ENCODE measurements at places on chromosomes 1 and 21. TPM values are rescaled to one million over a fixed set of nuclear protein-coding genes. Genes with fewer than 3 reads are reported as not detected.

The CFAP74 gene
- not detected for total RNA-seq

- no peak for DNase-seq
Observed at GRCh38 chr21:33232291-33233034, 2.7 kb downstream of the IFNAR2 start.

DNA sequence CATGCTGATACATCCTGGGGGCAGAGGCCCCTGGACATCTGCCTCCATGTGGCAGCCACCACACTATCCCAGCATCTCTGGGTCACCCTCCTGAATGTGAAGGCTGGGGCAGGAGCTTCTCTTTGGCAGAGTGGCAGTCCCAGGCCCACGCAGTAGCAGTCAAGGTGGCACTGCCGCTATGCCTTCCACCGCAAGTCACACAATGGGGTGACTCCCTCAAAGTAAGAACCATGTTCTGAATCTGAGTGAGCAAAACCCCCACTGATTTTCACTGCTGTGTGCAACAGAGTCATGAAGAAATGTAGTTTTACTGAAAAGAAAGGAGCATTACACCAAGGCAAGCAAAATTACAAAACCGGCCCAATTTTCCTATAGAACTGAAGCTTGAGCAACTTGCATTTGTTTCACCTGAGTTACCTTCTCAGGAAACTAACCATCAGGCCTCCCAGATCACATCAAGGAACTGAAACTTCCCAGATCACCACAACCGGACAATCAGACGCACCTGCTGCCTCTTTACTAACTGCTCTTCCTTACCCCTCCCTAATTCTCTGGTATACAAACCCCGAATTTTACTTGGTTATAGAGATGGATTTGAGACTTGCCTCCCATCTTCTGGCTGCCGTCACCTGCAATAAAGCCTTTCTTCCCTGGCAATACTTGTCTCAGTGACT is 102.6 kb downstream of the PCP4 start:
- DNase-seq: no peak

DNA sequence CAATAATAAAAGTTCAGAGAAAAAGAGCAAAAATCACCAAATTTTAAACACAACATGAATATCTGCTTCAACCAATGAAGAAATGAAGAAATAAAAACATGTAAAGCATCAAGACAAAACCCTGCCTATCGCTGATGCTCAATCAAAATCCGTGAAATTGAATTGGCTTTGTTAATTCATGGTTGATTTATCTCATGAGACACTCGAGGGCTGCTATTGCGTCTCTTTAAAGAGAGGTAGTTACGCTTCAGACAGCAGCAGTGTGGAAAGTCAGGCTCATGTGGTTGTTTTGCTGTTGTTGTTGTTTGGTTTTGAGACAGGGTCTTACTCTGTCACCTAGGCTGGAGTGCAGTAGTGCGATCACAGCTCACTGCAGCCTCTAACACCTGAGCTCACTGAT is 65.5 kb upstream of the RGS7 start:
- DNase-seq: no peak

- DNase-seq: no peak
Observed at GRCh38 chr1:116628448-116628847, 39.1 kb downstream of the IGSF3 start.

DNA sequence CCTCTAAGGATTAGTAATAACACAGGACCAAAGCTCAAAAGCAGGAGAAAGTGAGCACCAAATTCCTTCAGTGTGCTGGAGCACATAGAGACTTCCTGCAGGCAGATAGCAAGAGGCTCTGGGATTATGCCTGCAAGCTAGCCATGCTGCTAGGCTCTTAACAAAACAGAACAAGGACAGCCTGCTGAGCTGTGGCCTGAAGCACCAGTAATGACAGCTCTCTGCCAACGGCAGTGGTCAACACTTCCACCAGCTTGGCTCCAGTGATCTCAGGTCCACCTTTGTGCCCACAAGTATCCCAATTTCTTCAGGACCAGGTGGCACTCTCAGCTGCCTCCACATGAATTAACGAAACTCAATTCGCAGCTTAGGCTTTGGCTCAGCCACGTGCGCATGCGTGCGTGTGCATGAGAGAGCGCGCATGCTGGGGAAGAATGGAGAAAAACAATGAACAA is 64.2 kb downstream of the SLC45A1 start:
- no peak for DNase-seq

The GCSAML gene
- not detected for total RNA-seq

The TCHHL1 gene
- total RNA-seq: not detected

DNA sequence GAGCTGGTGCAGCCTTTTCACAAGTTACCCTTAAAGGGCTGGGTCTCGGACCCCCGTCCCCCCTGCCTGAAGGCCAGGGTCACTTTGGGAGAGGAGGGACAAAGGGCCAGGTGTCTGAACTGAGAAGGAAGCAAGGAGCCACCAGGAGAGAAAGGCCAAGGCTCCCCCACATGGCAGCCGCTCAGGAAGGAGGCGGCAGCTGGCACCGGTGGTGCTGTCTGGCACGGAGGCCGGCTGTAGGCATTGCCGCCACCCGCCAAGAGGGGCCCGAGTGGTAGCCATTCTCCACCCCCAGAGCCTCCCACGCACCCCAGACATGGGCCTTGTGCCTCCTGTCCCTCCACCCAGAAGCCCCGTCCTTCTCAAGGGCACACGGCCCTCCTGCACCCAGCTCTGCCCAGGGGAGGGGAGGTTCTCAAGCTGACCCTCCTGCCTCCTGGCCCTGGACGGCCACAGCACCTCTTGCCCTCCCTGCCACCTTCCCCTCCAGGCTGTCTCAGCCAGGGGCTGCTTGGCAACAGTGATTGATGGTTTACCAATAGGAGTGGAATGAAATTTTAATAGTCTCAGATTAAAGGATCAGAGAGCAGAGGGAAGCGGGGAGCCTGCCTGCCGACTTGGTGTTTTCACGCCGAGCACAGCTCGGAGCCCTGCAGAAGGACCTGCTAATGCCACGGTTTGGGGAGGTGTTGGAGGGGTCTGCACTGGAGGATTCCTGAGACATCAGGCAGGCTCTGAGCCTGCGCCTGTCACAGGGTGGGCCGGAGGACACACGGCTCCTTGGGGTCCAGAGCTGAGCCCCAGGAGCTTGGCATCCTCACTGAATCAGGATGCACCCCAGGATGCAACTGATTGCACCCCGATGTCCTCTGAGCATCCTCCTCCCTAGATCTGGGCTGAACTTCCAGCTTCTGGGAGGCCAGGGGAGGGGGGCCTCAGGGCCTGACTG is 211.9 kb upstream of the VAMP3 start:
- no peak for DNase-seq

GRCh38 chr1:91697861-91698260 is 188.1 kb downstream of the TGFBR3 start:
- DNase-seq: peak; percentile 19

The MEX3A gene
- total RNA-seq: 5.8 TPM

DNA sequence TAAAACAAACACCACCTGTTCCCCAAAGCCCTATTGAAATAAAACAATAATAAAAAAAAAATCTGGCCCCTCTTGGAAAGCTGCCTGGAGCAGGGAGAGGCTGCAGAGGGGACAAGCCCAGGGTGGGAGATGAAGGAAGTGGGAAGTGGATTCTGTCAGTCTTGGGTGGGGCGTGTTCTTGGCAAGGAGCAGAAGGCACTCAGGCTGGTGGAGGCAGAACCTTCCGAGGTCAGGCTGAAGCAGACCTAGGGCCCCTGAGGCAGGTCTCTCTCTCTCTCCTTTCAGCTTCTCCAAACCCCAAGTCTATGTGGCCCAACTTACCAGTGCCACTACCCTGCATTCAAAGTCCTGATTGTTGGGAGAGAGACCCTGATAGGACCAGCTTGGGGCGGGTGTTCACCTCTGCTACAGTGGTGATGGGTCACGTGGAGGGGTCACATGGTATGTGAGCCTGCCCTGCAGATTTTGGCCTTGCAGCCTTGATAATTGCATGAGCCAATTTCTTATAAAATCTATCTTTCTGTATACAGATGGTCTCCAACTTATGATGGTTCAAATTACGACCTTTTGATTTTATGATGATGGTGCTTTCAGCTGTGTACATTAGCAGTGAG is 145.4 kb upstream of the C1orf174 start:
- no peak for DNase-seq

DNA sequence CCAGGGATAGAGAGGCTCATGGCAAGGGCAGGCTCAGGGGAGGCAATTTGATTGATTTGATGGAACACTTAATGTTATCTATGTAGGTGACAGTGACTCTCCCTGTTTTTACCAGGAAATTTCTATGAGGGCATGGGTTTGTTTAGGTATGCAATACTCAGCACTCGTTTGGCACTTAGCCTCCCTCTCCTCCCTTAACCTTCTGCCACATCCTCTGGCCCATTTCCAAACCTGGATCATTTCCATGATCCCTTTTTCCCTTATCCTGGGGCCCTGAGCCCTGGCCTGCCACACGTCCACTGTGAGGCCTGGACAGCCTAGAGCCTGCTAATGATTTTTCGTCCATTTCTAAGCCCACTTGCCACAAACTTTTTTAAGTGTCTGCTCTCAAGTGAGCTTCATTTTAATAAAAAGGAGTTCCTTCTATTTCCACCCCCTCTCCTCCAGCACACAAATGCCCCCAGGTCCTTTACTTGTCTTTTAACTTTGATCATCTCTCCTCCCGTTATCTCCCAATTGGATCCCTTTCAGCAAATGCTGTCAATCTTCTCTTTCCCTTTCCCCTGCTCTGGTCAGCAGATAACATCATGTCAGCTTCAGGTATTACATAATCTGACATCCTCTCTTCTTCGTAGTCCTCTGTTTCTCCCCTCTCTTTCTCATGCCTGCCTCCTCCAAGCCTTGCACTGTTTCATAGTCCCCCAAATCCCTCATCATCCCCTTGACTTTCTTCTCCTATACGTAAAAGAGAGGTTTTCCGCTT is 37.8 kb upstream of the GADD45A start:
- peak; percentile 73 for DNase-seq

DNA sequence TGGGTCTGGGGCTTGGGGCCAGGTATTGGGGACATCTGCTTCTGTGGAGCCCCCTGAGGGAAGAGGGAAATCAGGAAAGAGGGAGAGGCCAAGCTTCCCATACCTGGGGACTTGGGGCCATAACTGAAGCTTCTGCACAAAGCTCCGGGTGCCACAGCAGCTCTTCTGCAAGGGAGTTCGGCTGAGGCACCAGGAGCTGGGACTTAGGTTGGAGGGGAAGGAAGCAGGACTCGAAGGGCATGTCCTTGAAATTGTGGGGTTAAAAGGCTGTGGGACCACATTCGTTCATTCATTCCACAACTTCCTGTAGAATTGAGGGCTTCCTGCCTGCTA is 1.7 kb upstream of the EPS8L3 start:
- no peak for DNase-seq

DNA sequence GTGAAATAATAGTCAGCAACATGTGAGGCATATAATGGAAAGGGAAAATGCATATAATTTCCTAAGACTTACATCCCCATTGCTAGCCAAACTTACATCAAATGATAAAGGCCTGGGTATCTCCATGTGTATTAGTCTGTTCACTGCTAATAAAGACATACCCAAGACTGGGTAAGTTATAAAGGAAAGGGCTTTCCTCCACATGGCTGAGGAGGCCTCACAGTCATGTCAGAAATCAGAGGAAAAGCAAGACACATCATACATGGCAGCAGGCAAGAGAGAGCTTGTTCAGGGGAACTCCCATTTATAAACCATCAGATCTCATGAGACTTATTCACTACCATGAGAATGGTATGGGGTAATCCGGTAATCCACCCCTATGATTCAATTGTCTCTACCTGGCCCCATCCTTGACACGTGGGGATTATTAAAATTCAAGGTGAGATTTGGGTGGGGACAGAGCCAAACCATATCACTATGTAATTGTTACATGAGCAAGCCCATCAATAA is 161.5 kb upstream of the SAMSN1 start:
- no peak for DNase-seq

DNA sequence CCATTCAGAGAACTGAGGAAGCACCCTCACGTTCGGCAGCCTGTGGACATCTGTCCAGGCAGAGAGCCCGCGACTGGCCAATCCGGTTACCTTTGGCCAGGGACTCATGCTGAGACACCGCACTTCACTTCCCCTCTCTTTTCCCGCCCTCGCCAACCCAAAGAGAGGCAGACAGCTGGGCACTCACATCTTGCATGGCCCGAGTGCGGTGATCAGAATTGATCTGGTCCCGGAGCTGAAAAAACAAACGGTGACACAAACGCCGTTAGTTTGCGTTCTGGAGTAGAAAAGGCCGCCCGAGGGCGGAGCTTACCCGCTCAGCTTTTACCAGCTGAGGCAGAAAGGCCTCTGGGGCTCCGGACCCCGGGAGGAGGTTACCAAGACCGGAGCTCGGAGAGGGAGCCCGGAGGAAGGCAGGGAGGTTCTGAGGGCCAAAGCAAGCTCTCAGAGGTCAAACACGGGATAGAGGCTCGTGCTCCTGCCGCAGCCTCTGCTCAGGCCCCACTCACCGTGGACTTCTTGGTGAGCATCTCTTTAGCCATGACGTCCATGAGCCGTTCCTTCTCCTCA is 376 bp downstream of the SF3A3 start:
- peak; percentile 47 for DNase-seq

GRCh38 chr1:53155945-53156344 is 13.5 kb upstream of the SLC1A7 start:
- no peak for DNase-seq

The CA6 gene
- total RNA-seq: not detected

DNA sequence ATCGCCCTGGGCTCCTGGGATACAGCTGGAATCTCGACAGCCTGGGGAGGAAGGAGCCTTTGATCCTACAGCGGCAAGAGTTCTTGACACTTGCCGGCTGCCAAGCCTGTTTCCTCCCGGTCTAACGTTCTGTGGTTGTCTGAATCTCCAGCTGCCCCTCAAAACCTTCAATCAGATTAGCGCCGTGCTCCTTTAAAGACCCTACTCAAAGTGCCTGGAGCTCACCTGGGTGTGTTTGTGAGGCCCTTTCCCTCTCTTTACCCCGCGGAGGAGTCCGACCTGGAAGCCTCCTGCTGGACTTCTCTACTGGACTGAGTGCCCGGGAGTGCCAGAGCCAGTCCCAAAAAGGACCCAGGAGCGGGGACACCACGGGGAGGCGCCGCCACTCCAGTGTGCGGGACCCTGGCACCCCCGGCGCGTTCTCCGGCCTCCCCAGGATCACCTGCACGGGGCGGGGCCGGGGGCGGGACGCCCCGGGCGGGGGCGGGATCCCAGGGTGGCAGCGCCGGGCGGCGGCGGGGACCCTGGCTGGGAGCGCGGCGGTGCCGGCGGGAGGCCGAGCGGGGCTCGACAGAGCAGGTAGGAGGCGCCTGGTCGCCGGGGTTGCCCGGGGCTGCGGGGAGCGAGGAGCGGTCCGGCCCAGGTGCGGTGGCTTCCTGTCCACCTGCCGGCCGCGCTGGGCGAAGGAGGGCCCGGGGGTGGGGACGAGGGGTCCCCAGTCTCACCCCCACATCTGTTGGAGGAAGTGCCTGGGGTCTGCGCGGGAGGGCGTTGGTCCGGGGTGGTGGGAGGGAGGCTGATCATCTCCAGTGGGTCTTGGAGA is at the start of gene NCMAP:
NCMAP (plus strand) TSS at position 497 of the 823 bp plus-strand sequence. CDS start 39,344 bp downstream, outside the sequence.
- no peak for DNase-seq

GRCh38 chr1:1204998-1205768 is 1.2 kb downstream of the TNFRSF18 start:
- no peak for DNase-seq

The ANGPTL1 gene
- total RNA-seq: 3.7 TPM

Measured in LHCN-M2 (cell line).